Ascending aorta (tissue), 2 donors: ENCODE measurements at places on chromosomes 4 and X.

GRCh38 chrX:3136161-3136961, 95.1 kb downstream of the ARSF start:
- no peak for DNase-seq

DNA sequence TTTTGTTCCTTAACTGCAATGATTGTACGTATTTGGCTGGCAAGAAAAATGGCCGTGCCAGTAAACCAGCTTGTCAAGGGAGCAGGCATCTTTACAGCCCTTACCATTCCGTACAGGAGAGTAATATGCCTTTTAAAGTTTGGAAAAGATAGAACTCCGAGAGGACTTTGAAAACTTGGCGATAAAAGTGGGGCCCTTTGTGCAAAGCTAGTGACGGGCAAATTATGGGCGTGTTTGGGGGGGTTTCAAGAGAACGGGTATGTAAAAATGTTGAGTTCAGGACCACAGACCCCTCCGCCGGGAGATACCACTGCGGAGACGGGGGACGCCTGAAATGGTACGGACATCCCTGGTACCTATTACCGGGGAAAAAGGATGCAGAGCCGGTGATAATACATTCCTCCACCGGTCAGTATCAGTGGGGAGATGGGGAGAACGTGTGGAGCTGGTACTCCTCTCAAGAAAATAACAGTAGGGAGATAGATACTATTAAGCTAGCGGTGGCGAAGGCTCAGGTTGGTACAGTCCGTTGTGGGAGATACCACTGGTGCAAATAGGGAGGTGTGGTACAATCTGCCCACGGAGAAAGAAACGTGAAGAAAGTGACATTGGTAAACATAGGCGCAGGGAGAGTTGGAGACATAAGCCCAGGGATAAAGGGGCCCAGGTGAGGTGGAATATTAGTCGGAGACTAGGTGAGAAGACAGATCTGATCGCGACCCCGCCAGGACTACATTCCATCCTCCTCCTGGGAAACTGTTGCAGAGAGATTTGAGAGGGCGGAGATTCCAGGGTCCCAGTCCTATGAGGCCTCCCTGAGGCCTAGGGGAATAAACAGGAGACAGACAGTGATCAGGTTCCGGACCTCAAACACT, 14.5 kb downstream of the SPACA5 start:
- peak; percentile 75 for DNase-seq

DNA sequence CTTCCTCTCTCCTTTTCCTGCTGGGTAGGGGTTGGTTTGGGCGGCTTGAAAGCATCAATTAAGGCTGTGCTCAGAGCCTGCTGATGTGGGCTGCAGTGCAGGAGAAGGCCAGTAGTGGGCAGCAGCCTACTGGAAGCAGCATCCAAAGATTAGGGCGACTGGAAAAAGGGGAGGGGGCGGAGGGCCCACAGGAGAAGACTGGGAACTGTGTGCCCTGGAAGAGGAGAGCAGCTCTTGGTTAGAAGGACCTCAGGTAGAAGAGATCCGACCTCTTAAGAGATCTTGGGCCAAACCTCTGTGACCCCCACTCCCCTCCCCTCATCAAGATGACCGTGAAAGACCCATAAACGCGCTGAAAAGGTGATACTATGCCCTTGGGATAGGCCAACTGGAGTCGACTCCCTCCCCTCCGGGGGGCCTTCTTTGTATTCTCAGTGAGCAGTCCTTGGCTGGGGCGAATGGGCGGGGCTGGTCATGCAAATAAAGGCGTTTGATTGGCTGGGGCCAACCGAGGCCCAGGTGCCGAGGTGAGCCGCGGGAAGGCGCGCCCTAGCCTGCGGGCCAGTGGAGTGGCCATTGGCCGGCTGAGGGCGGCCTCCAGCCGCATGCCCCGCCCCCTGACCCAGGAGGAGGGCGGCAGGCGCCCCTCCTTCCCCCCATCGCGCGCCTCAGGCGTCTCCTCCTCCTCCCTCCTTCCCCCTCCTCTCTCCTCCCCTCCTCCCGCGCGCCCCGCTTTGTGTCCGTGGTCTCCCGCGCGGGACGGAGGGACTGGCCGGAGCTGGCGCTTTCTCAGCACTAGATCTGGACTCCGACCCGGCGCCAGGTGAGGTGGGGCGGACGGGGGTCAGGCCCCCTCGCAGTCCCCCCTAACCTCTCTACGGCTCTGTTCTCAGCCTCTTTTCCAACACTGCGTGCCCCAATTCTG, 10.1 kb downstream of the DLG3 start:
- DNase-seq = peak; percentile 81

- no peak for DNase-seq
These were observed 462.3 kb upstream of the ADGRL3 start for GRCh38 chr4:60737858-60738257.

- no peak for DNase-seq
These were observed 14.9 kb upstream of the ANKRD50 start for GRCh38 chr4:124727331-124727890.
